ENCODE measurements at places on chromosomes 3 and 15.

DNA sequence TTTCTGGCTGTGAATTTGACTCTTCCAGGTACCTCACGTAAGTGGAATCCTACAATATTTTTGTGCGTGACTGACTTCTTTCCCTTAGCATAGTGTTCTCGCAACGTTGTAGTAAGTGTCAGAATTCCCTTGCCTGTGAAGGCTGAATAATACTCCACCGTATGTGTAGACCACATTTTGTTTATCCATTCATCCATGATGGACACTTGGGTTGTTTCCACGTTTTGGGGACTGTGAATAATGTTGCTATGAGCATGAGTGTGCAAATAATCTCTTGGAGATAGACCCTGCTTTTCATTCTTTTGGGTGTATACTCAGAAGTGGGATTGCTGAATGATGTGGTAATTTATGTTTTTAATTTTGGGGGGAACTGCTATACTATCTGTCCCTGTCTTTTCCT is 82.2 kb downstream of the APBA2 start:
- no peak for ATAC-seq

- no peak for ATAC-seq
Observed at GRCh38 chr3:171871392-171872274, 28.5 kb downstream of the TMEM212 start.

DNA sequence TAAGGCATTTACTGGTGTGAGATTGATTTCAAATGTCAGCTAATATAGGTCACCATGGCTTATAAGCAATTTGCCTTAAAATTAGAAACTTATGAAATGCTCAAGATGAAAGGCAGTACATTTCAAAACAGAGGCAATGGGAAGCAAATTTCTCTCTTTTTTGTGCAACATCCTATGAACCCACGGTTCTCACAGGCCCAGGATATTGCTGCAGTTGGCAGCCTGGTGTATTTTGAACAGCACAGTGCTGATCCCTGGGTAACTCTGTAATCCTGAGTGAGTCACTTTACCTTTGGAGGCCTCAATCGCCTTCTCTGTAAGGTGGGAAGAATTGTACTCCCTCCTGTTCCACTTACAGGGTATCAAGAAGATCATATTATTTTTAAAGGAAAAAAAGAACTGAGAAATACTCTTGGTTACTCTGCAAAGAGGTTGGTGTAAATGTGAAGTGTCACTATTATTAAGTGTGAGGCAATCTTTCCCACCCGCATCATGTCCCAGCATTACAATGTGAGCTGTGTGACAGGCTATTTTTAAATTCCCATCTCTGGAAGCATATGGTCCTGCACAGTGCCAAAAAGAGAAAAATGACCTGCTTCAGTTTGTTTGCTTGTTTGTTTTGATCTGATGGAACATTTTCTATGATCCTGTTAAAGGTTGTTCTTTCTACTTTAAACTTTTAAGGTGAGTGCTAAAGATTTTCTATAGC is 190.1 kb upstream of the LPP start:
- ATAC-seq: no peak

GRCh38 chr3:189169728-189170127 is 2.0 kb upstream of the TPRG1 start:
- no peak for ATAC-seq

DNA sequence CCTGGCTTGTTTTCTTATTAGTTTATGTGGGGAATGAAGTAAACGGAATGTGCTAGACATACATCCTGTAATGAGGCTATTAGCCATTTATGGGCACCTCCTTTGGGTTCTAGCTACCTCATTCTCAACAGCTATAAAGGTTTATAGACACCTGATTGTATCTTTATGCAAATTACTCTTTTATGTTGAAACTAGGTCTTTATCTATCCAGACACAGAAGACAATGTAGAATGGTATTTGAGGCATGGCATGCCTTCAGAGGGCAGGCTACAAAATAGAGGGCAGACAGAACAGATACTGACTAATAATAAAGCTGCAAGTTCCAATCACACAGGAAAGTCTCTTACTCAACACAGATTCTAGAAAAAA is 27.1 kb downstream of the TBC1D2B start:
- ATAC-seq: no peak

DNA sequence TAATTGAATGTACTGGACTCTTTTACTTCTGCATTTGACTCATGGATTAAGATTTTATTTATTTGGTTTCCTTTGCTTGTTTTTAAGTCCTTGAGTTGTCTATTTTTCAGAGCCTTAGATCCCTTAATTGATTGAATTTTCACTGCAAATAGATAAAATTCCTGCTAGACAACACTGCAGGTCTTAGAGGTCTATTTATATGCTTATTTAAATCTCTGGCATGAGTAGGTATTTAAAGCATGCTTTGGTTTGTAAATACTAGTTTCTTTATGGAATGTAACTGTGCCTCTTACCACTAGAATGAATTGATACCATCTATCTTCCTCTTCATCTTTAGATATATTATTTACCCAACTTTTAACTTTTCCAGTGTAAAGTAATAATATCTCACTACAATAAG is 20.0 kb downstream of the PLSCR5 start:
- ATAC-seq: no peak

DNA sequence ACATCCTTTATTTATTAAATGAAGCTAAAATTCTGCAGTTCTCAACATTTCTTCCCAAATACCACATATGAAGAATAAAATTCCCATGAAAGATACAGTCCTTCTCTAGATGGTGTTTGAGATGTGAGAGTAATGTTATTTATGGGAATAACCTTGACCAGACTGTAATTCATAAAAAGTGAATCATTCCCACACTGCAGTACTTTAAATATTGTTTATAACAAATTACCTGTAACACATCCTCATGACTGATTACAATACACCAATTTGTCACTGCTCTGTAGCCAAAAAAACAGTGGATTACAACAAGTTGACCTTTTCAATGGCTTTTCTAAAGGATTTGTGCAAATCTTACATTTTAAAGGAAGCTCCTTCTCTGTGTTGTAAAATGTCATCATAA is 651.3 kb downstream of the NSUN3 start:
- ATAC-seq: no peak

- no peak for ATAC-seq
Observed at GRCh38 chr15:67013696-67014095, 51.7 kb upstream of the SMAD3 start.

- no peak for ATAC-seq
Observed at GRCh38 chr3:152331018-152331541, 62.4 kb downstream of the MBNL1 start.

DNA sequence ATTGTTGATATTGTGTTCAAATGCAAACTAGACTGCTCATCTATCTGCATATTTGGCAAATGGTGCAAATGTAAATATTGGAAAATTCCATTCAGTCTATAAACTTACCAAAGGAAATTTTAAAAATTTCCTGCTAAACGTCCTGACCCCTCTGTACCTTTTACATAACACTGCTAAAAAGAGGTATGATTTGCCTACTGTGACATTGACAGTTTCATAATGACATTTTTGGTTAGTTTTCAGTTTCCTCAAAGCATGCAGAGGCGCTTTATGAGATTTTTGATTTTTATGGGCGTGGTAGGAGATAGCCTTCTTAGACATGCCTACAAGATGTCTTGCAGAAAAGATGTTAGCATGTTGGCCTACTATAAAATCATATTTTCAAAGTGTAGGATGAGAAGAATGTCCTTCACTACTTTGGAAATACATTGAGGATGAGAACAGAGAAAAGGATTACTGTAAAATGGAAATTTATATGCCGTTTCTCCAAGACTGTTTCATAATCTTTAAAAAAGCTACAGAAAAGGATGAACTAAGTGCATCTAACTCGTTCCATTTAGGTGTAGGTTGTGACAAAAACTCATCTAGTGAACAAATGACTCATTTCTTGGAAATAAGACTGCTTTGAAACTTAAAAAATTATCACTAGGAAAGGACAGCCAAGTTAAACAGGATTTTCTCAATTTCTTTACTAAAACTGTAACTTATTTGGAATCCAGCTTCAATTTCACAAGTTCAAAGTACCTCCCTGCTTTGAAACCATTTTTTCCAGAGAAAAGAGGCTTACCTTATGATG is 14.5 kb upstream of the ISLR start:
- peak; percentile 55 for ATAC-seq

- ATAC-seq: no peak
Observed at GRCh38 chr15:34754171-34754601, 612 bp downstream of the GJD2 start.

- no peak for ATAC-seq
Observed at GRCh38 chr15:100891307-100892012, 11.8 kb downstream of the ALDH1A3 start.

DNA sequence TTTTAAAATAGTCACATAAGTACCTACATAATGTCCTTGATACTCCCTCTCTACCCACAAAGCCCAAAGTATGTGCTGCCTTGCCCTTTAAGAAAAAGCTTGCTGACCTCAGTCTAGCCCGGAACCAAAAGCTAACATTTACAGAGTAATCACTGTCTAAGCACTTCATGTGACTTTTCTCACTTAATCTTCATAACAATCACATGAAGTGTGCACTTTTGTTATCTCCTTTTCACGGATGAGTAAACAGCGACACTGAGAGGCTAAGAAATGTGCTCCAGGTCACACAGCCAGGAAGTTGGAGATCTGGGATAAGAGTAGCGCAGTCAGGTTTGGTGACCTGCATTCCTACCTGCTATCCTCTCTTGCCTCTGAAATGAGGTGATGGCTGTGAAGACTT is 194.0 kb downstream of the ITPR1 start:
- ATAC-seq: no peak

DNA sequence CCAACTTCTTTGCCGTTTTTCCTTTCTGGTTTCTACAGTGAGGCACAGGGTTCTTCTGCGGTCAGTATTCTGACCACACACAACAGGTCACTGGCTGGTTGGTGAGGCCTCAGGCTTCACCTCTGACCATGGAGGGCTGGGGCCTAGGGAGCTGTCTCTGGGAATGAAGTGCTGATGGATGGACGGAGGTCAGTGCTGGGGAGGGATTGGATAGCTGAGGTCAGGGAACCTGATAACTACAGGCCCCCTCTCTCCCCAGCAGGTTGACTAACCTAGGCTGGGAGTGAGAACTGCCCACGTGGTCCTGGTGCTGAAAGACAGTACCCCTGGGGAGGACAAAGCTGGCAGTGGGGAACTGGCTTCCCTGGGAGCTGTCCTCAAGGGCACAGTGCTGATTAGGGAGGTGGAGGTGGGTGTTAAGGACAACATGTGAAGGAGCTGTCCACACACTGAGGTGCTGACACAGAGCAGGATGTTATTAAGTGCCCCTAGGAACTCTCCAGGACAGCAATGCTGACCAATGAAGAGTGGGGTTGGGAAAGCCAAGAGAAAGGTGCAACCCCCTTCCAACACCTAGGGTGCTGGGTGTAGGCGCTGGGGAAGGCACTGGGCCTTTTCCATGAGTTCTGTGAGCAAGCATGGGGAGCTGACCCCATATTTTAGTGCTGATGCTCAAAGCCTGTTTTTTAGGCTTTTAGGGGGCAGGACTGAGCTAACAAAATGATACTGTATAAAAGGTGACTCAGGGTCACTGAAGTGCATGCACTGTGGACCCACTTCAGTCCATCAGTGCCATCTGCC is 45.2 kb downstream of the ATP2B2 start:
- peak; percentile 58 for ATAC-seq

DNA sequence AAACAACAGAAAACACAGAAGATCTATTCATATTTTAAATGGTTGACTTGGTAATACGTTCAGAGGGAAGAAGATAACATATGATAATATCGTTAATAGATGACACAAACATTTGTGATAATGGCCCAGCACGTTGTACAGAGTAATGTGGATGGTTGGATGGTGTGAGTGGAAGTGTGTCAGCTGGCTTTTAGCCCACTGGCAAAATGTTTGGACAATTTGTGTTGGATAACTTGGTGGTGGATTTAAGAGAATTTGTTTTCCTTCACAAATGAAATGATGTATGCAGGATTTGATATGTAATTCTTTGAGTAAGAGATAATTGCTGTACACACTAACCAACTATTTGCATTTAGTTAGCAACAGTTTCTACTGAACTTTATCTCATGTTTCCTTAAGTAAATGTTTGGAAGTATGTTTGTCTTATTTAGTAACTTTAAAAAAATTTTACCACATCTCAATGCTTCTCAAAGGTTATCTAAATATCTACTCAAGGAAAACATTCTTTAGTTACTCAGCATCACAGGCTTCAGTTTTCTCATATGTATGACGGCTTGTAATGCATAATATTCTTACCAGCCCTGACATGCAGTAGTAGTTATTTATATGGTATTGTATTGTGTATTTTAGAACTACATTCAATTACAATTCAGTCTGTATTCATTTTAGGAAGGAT is 328.5 kb upstream of the GOLIM4 start:
- ATAC-seq: no peak

DNA sequence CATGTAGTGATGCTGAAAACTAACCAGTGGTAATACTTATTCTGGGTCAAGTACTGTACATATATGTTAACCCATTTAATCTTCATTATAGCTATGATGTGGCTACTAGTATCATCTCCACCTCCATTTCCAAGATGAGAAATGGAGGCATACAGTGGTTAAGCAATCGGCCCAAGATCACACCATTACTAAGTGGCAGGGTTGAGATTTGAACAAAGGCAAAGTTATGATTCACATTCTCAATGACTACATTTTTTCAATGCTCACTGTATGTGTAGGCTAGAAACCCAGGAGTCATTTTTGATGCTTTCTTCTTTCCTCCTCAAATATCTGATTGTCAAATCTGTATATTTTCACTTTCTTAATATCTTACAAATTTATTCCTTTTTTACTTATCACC is 30.2 kb downstream of the ABI3BP start:
- ATAC-seq: no peak

DNA sequence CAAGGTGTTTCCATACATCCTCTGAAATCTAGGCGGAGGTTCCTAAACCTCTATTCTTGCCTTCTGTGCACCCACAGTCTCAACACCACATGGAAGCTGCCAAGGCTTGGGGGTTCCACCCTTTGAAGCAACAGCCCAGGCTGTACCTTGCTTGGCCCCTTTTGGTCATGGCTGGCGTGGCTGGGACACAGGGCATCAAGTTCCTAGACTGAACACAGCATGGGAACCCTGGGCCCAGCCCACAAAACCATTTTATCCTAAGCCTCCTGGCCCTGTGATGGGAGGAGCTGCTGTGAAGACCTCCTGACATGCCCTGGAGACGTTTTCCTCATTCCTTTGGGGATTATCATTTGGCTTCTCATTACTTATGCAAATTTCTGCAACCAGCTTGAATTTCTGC is 739.0 kb upstream of the NECTIN3 start:
- ATAC-seq: no peak

GRCh38 chr3:49717959-49718857 is 1.3 kb downstream of the AMIGO3 start:
- ATAC-seq: no peak

- ATAC-seq: no peak
Observed at GRCh38 chr3:168615493-168616020, 519.8 kb upstream of the GOLIM4 start.
